B cell (primary cell): ENCODE measurements at places on chromosomes 5 and 9. TPM values are rescaled to one million over a fixed set of nuclear protein-coding genes. Genes with fewer than 3 reads are reported as not detected.

The GRIN3A gene
- total RNA-seq, result not detected in 2 replicates

The GHR gene
- not detected in 2 replicates for total RNA-seq

The SLC36A2 gene
- not detected in 2 replicates for total RNA-seq

The INSL4 gene
- total RNA-seq, result not detected in 2 replicates

The ITGA1 gene
- total RNA-seq, result 0.05 and 0.74 TPM in 2 replicates

DNA sequence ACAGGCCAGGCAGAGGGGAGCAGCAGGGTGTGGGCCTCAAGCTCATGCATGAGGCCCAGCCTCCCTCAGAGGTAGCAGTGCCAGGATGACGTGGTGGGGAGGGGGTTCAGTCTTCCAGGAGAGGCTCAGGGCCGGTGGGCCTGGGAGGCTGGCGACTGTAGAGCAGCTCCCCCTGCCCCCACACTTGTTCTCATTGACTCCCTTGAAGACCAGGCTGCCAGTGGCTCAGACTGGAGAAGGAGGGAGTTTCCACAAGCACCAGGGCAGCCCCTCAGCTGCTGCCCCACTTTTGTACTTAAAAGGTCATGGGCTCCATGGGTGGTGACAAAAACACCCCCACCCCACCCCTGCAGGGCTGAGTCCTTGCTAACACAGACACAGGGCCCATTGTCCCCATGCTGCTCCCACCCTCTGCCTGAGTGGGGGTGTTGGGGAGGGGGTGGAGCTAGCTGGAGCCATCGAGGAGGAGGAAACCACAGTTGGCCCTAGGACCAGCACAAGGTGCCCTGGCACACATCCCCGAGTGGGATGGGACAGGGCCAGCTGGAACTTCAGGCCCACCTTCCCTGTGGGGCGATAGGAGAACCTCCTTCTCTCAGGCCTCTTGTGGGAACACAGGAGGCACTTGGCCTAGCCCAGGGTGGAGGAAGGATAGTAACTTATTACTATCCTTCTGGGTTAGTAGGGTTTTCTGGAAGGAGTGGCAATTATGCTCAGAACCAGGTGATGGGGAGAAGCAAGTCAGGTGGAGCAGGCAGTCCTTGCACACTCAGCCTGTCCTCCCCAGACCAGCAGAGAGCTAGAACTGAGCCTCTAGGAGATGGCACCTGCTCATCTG is 10.7 kb downstream of the PDLIM4 start:
- DNase-seq, result no peak

GRCh38 chr5:78699552-78700153 is 51.1 kb upstream of the LHFPL2 start:
- DNase-seq, result no peak
